NCI-H187 (cell line): ENCODE measurements at places on chromosomes 4 and X.

DNA sequence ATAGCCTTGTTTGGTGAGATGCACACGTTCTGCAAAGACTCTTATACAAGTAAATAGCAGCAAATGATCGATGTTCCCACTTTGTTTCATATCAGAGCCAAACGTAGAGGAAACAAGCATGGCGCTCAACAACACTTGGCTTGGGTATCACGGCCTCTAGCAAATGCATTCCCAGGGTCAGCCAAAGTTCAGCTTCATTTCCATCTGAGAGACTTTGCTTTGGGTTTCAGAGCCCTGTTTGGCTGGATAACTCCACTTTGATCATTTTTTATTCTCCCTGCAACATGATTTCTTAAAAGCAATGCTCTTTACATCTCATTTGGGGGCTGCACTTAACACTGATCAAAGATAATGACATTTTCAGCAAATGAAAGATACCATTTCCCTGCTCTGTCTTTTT is 199.2 kb upstream of the FAM9B start:
- DNase-seq, result no peak

DNA sequence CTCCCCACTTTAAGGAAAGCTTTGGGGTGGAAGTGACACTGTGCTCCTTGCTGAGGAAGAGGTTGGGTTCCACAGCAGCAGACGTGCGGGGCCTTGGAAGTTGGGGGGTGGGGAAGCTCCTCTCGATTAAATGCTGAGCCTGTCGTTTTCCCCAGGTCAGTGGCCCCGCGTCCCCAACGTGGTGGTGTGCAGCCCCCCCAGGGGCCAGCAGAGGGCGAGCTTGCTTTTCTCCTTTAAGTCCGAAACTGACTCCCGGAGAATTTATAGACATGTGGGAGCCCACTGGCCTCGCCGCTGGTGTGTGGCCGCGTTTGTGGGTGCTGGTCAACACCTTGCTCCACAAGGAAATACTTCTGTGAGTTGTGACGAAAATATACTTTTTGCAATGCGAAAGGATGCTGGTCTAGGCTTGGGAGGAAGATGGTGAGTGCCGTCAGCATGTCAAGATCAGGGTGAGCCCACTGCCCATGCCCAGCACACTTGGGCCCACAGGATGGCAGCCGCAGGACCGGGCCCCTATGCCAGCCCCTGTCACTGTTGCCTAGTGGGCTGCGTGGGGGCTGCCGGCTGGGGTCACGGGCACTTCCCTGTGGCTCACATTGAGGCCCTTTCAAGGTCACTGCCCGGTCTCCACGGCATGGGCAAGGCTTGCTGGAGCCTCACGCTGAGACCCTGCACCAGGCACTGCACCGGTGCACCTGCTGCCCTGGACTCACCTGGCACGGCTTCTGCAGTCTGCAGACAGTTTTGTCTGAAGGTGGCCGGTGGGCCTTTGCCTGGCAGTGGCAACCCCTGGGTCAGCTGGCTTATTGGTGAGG is 9.4 kb downstream of the UVSSA start:
- no peak for DNase-seq

- DNase-seq, result no peak
Observed at GRCh38 chrX:136258951-136259350, 7.8 kb upstream of the MAP7D3 start.

DNA sequence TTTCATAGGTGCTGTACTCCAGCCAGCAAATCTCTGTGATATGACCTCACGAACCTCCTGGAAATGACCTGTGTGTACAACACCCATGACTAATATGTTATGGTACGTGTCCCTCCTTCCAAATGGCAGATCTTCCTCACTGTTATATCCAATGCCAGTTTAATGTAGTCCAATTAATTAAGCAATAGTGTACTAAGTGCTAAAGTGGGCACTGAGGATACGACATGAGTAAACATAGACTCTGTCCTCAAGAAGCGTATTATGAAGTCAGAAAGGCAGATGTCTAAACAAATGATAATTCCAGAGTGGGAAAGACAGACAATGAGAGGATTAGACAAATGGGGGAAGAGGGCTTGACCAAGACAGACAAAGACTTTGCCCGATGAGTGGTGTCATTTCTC is 33.9 kb downstream of the GPRIN3 start:
- DNase-seq, result no peak

- peak; percentile 6 for DNase-seq
Observed at GRCh38 chrX:101417981-101418841, 10.2 kb downstream of the HNRNPH2 start.

GRCh38 chr4:1192493-1193205 is 20.3 kb upstream of the SPON2 start:
- no peak for DNase-seq

DNA sequence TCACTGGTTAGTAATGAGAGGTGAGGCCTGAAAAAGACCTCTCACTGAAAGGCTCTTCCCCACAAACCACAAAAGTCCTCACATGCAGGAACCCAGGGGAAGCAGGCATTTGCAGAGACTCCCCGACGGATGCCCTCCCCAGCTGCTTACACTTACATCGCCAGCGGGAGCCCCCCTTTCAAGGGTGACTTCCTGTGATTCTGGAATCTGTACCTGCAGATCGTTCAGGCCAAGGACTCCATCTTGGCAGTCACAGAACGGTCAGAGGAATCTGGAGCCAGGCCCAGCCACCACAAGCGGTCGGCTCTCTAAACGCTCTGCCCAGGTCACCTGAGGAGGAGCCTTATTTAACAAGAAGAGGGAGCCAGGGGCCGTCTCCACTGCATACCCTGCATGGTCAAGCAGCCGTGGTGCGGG is 71.3 kb upstream of the STS start:
- no peak for DNase-seq

- DNase-seq, result no peak
Observed at GRCh38 chr4:102717448-102718092, 43.2 kb downstream of the MANBA start.

GRCh38 chr4:1168191-1169101 is 3.9 kb downstream of the SPON2 start:
- DNase-seq, result no peak

GRCh38 chr4:98566361-98567008 is 91.9 kb downstream of the TSPAN5 start:
- DNase-seq, result no peak

- DNase-seq, result no peak
Observed at GRCh38 chrX:101417190-101417589, 9.2 kb downstream of the HNRNPH2 start.

DNA sequence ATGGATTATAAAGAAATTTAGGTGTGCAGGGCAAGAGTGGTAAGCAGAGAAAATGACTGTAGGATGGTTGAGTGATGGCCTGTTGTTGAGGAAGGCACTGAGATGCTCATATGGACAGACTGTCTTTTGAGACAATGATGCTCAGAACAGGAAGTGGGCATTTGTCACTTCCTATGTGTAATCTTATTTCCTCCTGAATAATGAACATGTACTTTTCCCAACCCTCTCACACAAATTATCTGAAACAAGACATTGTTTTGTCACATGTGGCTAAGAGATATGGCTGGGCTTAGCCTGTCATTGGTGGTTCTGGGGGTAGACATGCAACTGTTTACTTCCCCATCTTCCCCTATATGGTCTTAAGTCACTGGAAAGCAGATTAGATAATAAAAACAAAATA is 240.5 kb downstream of the CFAP47 start:
- no peak for DNase-seq

DNA sequence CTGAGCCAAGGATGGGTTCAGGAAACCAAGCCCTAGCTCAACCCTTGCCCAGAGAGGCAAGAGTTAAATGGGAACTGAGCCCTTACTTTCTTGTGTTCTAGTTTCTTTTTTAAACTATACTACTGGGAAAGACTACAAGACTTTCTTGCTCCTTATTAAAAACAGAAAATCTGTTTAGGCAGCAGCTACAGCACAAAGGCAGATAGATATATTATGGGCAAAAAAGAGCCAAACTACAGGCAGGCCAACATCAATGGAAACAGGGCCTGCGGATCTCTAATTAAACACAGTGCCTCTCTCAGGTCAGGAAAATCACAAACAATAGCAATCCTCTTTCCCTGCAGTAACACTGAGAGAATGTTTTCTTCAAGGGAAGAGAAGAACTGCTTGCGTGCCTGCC is 226.0 kb downstream of the LDB2 start:
- DNase-seq, result no peak

DNA sequence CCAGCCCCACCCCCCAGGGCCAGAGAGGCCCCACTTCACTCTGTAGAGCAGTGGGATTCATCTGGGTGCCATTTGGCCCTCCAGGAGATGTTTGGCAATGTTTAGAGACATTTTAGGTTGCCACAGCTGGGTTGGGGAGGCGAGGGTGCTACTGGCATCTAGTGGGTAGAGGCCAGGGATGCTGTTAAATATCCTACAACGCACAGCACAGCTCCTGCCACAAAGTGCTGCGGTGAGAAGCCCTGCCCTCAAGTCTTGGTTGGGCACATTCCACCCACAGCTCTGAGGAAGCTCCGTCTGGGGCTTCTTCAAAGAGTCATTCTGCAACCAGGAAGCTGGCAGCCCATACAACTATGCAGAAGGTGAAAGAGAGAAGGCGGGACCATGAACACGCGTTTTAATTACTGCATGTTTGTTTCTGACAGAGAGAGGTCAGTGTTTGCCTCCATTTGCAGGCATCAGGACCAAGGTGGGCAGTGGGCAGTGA is 48.1 kb upstream of the FAM9C start:
- DNase-seq, result no peak

GRCh38 chr4:41939016-41939626 is 3.9 kb downstream of the TMEM33 start:
- no peak for DNase-seq

- DNase-seq, result peak; percentile 29
Observed at GRCh38 chr4:8144359-8144758, 14.3 kb downstream of the ABLIM2 start.

DNA sequence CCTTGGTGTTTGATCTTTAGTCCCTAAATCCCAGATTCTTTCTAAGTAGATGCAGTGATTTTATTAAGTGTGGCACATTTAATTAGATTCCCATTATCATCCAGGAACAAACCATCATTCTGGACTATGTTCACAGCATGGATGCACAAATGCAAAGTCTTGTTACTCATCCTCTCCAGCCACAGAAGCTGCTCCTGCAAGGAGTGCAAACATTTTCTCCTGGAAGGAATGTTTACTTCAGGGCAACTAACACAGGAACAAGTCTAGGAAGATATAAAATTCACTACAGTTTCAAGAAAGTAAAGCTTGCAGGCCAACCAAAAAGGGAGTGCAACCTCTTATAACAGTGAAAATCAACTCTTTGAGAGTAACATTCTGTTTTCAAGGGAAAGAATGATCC is 106.0 kb downstream of the IQCM start:
- DNase-seq, result no peak

DNA sequence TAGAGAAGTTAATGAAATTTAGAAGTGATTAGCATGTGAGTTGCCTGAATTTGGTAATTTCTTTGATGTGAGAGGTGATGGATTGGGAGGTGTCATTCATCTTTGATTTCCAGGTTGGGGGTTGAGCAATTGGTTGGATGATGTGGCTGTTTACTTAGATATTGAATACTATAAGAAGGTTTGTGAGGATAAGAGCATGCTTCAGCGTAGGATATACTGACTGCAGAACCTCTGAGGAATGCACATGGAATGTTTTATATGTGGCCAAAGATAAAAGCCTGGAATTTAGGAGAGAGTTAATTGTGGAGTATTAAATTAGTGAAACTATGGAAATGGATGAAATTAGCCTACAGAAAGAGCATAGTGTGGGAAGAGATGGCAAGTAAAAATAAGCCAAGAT is 165.4 kb upstream of the MAD2L1 start:
- DNase-seq, result no peak

DNA sequence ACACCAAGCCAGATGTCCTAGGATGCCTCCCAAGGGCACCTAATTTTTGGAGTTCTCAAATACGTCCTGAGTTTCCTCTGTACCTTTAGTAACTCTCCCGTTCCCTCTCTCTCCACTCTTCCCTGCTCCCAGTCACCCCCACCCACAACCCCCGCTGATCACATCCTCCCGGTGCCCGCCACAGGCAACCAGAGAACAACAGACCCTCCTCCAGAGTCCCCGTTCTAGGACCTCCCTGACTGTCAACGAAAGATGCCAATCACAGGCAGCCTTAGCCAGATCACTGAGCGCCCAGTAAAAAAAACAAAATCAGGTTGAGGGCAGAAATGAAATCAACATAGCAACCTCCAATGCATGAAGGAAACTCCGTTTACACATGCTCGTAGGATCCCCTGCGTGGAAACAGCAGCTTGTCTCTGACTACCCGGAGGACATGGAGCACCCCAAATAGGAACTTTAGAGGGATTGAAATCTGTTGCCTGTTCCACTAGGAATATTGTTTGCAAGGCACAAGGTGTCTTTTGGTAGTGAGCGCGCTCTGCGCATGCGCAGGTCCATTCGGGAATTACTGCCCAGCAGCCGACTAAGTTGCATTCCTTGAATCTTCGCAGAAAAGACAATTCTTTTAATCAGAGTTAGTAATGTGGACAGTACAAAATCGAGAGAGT is at the start of gene GABRB1:
Gene GABRB1 (plus strand): TSS at position 557 of the 668 bp plus-strand sequence.
- DNase-seq, result no peak

DNA sequence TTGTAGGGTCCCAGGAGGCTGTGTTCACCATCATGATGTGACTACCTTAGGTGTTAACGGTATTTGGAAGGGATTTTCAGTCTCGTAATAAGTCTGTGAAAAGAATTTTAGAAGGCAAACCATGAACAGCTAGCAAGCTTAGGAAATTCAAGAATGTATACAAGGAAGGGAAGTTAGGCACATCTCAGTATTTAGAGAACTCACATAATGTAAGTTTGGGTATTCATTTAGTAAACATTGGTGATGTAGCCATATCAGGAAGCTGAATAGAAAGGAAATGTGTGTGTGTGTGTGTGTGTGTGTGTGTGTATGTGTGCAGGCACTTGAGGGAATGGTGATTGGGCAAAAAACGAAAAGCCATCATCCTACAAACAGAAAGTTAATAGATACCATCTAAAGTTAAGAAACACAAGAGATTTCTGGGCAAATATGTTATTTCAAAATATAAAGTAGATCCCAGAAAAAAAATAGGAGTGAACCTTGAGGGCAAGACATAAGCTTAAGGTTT is 34.7 kb upstream of the PRKX start:
- no peak for DNase-seq
